EH (cell line): ENCODE measurements at places on chromosomes 5 and 9.

DNA sequence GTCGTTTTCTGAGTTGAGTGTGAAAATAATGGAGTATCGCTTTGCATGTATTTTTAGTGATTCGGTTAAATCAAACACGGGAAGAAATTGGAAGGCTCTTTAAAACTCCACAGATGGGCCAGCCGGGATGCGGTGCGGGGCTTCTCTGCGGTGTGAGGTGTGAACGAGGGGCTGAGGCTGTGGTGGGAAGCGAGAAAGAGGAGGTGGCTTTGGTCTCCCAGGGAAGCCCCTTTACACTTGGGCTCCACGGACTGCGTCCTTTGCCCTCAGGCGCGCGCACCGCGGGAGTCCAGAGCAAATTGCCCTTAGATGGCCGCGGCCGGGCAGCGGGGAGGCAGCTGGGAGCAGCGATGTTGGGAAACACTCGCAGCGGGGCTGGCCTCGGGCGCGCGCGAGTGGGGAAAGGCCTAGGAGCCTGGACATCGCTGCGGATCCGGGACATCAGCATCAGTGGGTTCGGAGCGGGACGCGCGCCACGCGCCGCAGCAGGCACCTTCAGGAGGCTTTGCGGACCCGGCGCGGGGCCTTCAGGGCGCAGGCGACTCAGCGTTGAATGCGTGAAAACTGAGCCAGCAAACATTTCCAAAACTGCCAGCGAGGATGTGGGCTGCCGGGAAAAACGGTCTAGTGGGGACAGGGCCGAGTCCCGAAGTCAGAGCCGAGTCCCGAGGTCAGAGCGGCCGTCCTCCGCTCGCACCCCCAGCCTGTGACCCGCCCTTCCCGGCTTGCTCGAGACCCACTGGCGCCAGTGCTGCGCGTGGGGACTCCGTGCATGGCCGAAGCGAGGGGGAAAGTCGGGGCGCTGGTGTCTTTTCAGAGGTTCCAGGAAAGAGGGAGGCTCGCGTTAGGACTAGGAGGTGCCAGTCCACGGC is 6.5 kb downstream of the IRX1 start:
- DNase-seq, result no peak

GRCh38 chr5:135843571-135844337 is 9.3 kb downstream of the SLC25A48 start:
- no peak for DNase-seq

- DNase-seq, result no peak
These were observed 265.6 kb downstream of the NSG2 start for GRCh38 chr5:174311121-174311520.

- no peak for DNase-seq
These were observed 52.6 kb downstream of the AP3S1 start for GRCh38 chr5:115894342-115894741.

DNA sequence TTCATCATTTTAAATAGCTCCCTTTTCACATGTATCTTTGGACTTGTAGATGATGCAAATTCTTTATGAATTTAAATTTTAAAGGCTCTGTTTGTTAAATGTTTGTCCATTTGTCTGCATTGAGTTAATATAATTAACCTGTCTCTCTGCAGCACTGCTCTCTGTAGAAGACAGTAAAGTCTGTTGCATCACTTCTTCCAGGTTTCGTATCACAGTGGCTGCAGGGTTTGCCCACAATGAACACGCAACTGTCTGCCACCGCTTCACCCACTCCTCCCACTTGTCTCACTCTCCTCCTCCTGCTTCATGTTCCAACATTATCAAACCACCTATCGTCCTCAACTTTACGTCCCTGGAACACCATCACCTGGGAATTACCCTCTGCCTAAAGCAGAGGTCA is 231.3 kb upstream of the SLC30A5 start:
- no peak for DNase-seq

GRCh38 chr5:89080467-89081116 is 197.6 kb upstream of the MEF2C start:
- DNase-seq, result no peak

DNA sequence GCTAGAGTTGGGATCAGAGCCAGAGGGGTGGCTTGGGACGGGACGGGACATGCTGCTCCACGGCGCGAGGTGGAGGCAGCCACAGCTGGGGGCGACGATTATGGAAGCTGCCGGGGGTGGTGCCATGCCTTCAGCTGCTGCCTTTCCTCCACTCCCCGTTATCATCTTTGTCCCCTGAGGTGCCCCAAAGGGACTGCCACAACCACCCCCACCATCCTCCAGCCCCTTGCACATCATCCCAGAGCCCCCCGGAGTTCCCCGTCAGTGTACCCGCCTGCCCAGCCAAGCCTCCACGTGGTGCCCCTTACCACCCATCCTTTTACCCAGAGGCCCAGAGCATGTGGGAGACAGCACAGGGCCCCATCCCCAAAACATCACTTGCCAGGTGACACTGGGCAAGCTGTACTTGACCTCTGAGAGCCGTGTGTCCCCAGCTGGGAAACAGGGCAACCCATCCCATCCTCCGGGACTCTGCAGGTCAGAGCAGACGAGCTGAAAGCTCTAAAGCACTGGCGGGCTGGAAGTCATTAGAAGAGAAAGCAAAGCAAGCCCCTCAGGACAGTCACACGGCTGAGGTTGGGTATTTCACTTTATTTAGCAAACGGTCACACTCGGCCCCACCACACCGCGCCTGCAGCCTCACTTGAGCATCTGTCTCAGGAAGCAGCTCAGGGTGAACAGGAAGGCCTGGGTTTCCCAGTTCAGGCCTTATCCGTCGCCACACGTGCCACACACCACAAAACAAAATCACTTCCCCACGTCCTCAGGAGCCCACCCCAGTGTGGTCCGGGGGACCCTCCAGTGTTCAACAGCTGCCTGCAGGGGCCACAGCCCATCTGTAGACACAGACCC is 19.5 kb upstream of the MXD3 start:
- no peak for DNase-seq

GRCh38 chr9:106066940-106067524 is 372.7 kb downstream of the TMEM38B start:
- no peak for DNase-seq

DNA sequence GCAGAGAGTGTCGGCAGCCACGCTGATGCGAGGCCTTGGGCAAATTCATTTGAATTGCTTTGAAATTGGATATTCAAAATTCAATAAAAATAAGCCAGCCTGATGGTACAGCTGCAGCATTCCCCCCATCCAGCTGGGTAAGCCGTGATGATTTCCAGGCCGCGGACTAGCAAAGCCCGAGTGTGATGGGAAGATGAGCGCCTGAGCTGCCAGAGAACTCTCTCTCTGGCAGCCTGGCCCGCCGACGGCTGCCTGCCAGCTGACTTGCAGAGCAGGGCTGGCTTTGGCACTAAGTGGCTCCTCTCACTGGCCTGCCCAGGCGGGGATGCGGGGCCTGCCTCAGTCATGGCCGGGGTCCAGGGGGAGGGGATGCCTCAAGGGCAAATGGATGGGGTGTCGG is 268.3 kb upstream of the WWC1 start:
- no peak for DNase-seq
